Peyer's patch (tissue), 4 donors: ENCODE measurements at places on chromosomes 11 and 22.

GRCh38 chr22:49892226-49892899, 25.9 kb downstream of the ALG12 start:
- no peak overlapping the region for H3K4me3 ChIP-seq
- H3K36me3 ChIP-seq = no peaks in the 10 kb centered on the region
- H3K27ac ChIP-seq = no peak overlapping the region
- no peak for DNase-seq
- no peaks in the 10 kb centered on the region for H3K4me1 ChIP-seq
- H3K27me3 ChIP-seq = no peaks in the 10 kb centered on the region

DNA sequence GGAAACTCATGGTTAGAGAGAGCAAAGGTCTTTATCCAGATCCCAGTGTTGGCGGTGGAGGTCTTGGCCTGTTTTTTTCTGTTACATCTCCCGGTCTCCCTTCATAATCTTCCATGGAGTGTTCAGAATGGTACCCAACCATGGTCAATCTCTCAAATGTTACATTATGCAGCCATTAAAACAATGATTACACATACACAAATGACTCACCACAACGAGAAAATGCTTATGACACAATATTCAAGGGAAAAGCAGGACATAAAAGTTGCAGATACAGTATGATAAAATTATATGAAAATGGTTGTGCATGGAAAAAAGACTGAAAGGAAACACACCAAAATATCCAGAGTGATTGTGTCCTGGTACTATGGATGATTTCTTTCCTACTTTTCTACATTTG, 17.8 kb upstream of the CSNK1E start:
- no peaks in the 10 kb centered on the region for H3K36me3 ChIP-seq
- H3K4me1 ChIP-seq = no peaks in the 10 kb centered on the region
- H3K4me3 ChIP-seq = no peak overlapping the region
- DNase-seq = no peak

DNA sequence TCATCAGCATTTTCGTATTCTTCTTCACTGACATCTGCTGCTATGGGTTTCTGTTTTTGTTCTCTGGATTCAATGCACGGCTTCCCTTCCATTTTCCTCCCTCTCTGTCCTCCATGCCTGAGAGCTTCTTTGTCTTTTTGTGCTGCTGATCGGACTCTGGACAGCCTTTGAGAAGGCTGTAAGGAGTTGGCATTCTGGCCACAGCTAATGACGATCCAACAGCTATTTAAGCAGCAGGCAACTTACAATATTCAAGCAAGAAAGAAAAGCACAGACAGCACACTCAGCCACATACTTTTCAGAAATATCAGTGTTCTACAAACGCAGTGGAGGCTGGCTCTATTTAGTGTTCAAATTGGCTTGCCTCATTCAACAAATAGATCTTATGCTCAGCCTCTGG, 60.9 kb upstream of the ZC3H12C start:
- no peak overlapping the region for H3K27ac ChIP-seq
- no peaks in the 10 kb centered on the region for H3K27me3 ChIP-seq
- no peak for DNase-seq
- no peaks in the 10 kb centered on the region for H3K4me1 ChIP-seq
- H3K36me3 ChIP-seq = no peaks in the 10 kb centered on the region

DNA sequence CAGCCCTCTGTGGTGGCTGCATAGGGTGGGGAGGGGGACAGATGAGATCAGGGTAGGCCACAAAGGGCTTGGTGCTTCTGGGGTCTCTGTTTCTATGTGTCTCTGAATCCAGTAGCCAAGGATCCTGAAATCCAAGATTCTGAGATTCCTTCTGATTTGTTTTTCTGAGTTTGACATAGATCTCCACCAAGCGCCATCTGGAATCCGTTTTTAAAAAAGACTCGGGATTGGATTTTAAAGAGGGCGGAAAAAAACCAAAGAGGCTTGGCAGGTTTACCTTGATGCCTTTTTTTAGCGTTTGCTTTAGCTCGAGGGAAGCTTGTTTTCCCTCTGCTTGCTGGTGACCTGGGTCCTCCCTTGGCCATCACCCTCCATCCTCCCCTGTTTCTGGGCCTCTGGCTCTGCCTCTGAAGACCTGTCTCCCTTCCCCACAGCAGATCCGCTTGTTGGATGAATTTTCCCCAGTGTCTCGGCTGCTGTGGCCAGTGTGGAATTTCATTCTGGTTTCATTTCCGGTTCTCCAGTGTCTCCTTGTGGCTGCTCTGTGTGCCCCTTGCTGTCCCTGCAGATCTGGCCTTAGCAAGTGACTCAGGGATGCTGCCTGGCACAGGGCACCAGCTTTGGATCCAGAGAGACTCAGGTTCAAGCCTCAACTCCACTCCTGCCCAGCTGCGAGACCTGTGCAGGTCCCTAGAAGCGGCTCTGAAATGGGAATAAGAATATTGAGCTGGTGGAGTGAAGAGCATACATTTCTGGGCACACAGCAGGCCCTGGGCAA, 15.1 kb downstream of the SYNGR1 start:
- no peaks in the 10 kb centered on the region for H3K4me1 ChIP-seq
- DNase-seq = no peak
- H3K27ac ChIP-seq = no peak overlapping the region
- H3K27me3 ChIP-seq = no peaks in the 10 kb centered on the region
- H3K4me3 ChIP-seq = no peak overlapping the region

- H3K36me3 ChIP-seq = no peaks in the 10 kb centered on the region
- H3K27me3 ChIP-seq = no peaks in the 10 kb centered on the region
- no peak overlapping the region for H3K4me3 ChIP-seq
Observed at GRCh38 chr11:47253660-47254059, 4.1 kb upstream of the NR1H3 start.

- no peak overlapping the region for H3K4me3 ChIP-seq
- H3K36me3 ChIP-seq = peaks cover 72% of the 10 kb centered on the region
- DNase-seq = no peak
Observed at GRCh38 chr22:50443801-50444625, 30.8 kb downstream of the SBF1 start.
